Effector memory CD4-positive, alpha-beta T cell (primary cell): ENCODE measurements at places on chromosomes 5 and 9.

- DNase-seq = no peak
These were observed 8.3 kb upstream of the CXXC5 start for GRCh38 chr5:139639619-139640380.

GRCh38 chr9:95373782-95374487 is 56.4 kb upstream of the FANCC start:
- no peak for DNase-seq

GRCh38 chr5:170046241-170046640 is 59.5 kb upstream of the FOXI1 start:
- no peak for DNase-seq

- no peak for DNase-seq
These were observed 6.1 kb downstream of the MAML1 start for GRCh38 chr5:179738742-179739141.

DNA sequence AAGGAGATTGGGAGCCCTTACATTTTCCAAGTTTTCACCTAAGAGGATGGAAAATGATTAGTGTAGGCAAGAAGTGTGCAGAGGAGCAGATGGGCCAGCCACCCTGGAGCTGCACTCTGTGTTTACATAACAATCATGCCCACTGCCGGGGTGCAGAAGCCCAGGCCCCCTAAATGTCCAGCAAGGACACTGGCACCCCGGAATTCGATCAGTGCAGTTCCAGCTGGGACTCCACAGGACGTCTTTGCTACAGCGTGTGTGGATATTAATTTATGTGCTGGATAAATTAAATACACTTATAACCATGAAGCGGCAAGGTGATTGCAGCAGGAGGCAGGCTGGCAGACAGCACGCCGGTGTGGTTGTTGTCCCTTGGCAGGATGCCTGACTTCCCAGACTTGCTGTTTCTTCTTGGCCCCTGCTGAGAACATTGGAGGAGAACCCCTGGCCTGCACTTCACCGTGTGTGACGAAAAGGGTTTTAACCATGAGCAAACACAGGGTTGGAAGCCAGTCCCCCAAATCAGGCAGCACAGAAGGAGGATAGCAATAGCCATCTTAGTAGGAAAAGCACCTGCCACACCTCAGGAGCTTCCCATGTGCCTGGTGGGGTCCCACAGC is 73.7 kb downstream of the GADD45G start:
- DNase-seq = no peak

DNA sequence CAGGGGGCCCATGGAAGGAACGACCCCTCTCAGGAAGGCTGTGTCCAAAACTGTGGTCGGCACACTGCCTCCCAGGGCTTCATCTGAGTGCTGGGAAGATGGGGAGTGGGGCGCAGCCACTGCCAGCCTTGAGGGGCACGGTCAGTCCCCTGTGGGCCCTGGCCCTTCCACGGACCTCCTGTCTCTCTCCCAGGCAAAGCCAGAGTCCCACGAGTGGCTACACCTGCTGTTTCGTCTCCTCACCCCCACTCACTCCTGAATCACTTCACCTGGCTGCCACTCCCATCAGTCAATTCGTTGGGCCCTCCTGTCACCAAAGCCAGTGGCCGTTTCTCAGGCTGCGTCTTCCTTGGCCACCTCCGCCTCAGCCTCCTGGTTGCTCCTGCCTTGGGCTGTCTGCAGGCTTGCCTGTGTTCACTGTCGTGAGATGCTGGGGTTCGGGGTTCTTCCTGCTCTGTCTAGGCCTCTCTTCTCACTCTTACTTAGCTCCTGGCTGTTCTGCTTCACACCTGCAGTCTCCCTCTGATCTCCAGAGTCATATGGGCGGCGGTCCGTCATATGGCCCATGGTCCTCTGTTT is 58.8 kb upstream of the RNF130 start:
- DNase-seq = no peak

GRCh38 chr5:59598547-59598874 is 295.0 kb downstream of the PDE4D start:
- DNase-seq = no peak

GRCh38 chr5:40240111-40240510 is 439.6 kb upstream of the PTGER4 start:
- no peak for DNase-seq

- no peak for DNase-seq
These were observed 97.0 kb upstream of the COL5A1 start for GRCh38 chr9:134544388-134545214.

DNA sequence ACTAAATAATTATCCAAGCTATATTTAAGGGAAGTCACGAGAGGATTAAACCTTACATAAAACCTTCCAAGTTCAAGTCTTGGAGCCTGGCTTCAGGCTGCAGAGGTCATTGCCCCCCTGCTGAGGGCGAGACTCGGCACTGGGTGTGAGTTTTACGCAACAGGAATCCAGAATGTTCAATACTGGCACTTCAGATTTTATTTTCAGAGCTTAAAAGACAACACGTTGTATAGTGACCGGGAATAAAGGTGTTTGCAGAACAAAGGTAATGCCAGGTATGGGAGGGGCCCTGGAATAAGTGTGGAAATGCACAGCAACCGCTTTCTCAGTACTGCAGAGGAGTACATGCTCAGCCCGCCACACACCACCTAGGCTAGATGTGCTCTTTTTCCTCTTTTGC is 207.0 kb downstream of the GAPVD1 start:
- no peak for DNase-seq

DNA sequence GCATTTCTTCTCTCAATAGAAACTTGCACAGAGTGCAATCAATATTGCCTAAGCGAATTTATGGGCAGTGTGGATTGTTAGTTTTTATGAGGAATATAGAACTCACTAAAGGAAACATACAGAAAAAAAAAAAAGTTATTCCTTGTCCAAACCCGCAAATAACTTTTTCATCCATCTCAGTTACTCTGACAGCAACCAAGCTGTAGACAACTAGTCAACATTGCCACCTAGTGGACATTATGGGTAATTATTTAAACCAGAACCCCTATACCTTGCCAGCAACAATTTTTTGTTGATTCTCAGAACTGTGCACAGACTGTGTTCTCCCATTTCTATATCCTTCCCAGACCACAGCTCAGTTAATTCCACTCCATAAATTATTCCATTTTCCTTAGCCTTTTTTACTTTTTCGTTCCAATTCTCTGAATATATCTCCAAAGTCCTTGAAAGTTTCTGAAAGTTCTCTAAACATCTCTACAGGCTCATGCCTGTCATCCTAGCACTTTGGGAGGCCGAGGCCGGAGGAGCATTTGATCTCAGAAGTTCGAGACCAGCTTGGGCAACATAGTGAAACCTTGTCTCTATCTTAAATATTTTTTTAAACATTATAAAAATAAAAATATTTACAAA is 2.6 kb upstream of the AFAP1L1 start:
- DNase-seq = no peak

DNA sequence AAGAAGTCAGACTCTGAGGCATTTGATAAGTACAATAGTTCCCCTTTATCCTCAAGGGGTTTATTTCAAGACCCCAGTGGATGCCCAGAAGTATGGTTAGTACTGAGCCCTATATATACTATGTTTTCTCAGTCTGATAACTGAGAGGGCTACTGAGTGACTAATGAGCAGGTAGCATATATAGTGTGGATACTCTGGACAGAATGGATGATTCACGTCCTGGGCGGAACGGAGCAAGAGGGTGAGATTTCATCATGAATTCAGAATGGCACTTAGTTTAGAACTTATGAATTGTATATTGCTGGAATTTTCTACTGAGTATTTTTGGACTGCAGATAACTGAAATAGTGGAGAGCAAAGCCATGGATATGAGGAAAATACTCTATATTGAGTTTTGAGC is 457.6 kb downstream of the PLK2 start:
- no peak for DNase-seq

- no peak for DNase-seq
These were observed 42.5 kb upstream of the RIC1 start for GRCh38 chr9:5586391-5586802.

DNA sequence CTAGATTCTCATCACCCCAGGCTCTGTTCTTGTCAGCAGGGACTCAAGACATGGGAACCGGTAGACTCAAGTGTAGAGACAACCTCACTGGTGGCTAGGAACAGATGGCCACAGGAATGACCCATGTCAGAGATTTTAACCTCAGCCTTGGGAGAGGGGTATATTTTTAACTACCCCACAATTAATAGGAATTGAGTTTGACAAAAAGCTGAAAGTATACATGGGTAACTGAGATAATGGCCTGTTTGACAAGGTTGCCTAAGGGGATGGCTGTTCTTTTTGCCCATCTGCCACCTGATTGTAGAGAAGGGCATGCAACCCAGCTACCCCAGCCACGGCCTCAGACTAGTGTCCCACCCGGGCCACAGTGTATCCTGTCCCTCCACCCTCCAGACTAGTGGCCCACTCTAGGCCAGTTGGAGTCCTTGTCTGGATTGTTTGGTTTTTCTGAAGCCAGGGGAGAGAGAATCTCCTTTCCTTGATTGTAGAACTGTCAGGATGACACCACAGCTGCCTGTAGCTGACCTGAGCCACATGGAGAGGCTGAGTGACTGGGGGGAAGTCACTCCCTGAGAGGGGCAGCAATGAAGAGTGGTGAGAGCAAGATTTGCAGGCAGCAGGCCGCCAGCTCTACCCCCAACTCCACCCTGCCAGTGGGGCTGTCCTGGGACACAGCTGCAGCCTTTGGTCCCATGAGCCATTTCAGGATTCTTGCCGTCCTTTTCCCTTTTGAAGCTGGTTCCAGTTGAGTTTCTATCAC is 14.6 kb upstream of the ANGPTL2 start:
- DNase-seq = no peak

DNA sequence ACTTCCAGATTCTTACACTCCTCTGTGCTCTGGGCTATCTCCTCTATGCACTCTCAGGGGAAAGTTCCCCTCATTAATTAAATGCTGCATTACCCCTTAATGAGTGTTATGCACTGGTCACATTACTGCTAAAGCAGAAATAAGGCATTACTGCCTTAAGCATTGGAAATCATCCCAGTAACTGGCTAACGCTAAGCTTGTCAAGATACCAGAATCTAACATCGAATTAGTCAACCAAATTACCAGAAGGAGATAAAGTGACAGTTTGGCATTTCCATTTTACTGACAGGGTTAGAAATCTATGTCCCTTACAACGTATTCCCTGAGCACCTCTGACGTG is 69.5 kb upstream of the FAM169A start:
- no peak for DNase-seq

DNA sequence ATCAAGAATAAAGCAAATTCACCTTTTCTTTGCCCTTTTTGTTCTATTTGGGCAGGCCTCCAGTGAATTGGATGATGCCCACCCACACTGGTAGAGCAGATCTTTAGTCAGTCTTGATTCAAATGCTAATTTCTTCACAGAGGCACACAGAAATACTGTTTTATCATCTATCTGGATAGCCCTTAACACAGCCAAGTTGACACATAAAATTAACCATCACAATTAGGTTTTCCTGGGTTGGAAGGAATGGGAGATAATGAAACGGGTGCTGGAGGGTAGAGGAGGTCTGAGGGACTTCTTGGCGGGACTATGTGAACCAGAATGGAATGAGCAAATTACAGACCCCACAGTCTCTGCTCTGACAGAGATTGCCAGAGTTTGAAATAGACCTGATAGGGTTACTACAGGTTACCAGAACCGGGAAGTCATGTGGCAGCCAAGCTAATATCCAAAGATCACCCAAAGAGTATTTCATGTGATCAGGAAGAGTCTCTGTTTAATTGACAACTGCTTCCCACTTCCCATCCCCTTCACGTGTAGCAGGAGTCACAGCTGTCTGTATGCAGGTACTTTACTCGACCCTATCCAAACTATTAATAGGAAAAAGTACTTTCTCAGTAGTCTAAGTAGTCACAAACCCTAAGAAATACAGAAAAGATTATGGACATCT is 20.0 kb upstream of the TMEM161B start:
- DNase-seq = no peak

DNA sequence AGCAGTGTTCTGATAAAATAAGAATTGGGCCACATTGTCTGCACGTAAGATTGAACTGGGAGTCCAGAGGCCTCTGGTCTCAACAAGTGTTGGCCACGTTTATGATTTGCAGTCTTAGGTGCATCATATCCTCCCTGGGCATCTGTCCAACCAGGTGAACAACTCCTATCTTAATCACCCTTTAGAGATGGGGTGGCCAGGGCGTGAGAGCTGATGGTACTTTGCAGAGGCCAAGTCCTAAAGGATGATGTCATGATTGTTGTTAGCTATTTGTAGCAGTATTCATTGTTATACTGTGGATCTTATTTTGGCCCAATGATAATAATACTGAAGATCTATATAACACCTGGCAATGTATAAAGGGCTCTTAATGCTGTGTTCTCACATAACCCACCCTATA is 73.2 kb upstream of the RARS1 start:
- DNase-seq = no peak

DNA sequence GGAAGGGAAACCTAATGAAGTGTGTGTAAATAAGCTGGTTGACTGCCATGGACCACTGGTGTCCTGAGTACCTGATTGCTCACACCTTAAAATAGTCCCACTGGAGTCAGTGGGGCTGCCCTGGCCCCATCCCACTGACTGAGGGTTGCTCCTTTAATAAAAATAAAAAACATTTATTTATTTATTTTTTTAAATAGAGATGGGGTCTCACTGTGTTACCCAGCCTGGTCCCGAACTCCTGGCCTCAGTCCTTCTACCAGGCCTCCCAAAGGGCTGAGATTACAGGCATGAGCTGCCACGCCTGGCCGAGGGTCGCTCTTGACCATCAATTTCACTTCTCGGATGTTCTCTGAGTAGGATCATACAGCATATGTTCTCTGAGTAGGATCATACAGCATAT is 394.2 kb upstream of the IRX2 start:
- no peak for DNase-seq

- no peak for DNase-seq
These were observed 616.8 kb downstream of the TLE4 start for GRCh38 chr9:80188579-80188978.

DNA sequence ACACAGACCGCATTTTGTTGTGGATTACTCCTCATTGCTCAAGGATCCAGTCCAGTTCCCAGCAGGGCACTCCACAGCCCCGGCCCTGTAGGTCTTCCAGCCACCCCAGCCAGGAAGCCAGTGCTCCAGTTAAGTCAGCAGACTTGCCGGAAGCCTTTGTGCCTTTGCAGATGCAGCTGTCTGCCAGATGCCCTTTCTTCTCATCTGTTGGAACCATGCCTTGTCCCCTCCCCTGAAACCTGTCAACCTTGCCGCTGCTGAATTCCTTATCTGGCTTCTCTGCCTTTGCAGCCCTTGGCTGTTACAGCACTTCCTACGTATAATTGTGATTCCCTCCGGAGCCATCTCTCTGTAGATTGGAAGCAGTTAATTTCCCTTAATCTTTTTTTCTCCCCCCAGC is 28.4 kb downstream of the PSAT1 start:
- no peak for DNase-seq
